ENCODE measurements at places on chromosomes 1 and 21. TPM values are rescaled to one million over a fixed set of nuclear protein-coding genes. Genes with fewer than 3 reads are reported as not detected.

TMPRSS3 gene
- total RNA-seq, result not detected

FAM151A gene
- 0.33 TPM for total RNA-seq

DNA sequence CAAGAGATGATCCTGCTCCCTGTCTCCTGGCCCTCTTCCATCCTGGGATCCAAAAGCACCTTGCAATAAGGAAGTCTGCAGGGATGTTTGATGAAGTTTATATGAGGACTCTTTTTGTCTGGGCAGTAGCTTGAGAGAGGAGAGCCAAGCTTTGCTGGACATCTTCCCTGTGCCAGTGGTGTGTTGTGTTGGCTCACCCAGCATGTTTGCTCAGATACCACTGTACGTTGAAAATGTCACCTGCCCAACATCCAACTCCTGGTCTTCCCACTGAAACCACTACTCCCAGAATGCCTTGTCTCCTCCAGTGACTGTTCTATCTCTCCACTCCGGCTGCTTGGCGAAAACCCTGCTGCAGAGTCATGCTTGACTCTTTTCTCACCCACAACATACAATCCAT, 12.8 kb downstream of the CDK18 start:
- H3K4me1 ChIP-seq, result peaks cover 5% of the 10 kb centered on the region
- H3K27me3 ChIP-seq, result no peaks in the 10 kb centered on the region
- DNase-seq, result no peak

- peak overlapping the region; percentile 55 for H3K4me3 ChIP-seq
- no peaks in the 10 kb centered on the region for H3K27me3 ChIP-seq
- no peak for DNase-seq
Measured at GRCh38 chr1:236141447-236142252, 689 bp upstream of the GPR137B start.

Data from breast epithelium (tissue), 4 donors.